ENCODE measurements at places on chromosomes 12 and 14. TPM values are rescaled to one million over a fixed set of nuclear protein-coding genes. Genes with fewer than 3 reads are reported as not detected.

LRRIQ1 gene
- total RNA-seq: not detected

DAO gene
- not detected for total RNA-seq

GRCh38 chr12:120092551-120093335 is 23.8 kb downstream of the RAB35 start:
- H3K36me3 ChIP-seq: peaks cover 12% of the 10 kb centered on the region
- no peaks in the 10 kb centered on the region for H3K27me3 ChIP-seq
- H3K4me3 ChIP-seq: no peak overlapping the region

- peak overlapping the region; percentile 91 for H3K4me3 ChIP-seq
- H3K27me3 ChIP-seq: no peaks in the 10 kb centered on the region
- H3K36me3 ChIP-seq: peaks cover 5% of the 10 kb centered on the region
- H3K27ac ChIP-seq: peak overlapping the region; percentile 92
Measured at GRCh38 chr12:4320497-4320852, 538 bp upstream of the TIGAR start.

- no peaks in the 10 kb centered on the region for H3K4me1 ChIP-seq
- H3K4me3 ChIP-seq: no peak overlapping the region
- DNase-seq: no peak
- H3K27me3 ChIP-seq: no peaks in the 10 kb centered on the region
- H3K27ac ChIP-seq: no peak overlapping the region
Measured at GRCh38 chr14:22180045-22180444, 409.0 kb downstream of the DAD1 start.

- peaks cover 27% of the 10 kb centered on the region for H3K4me1 ChIP-seq
- no peak for DNase-seq
- H3K27ac ChIP-seq: peak overlapping the region; percentile 90
- peaks cover 2% of the 10 kb centered on the region for H3K36me3 ChIP-seq
- H3K27me3 ChIP-seq: no peaks in the 10 kb centered on the region
Measured at GRCh38 chr12:92928421-92928961, 604 bp downstream of the EEA1 start.

- no peak overlapping the region for H3K27ac ChIP-seq
- no peaks in the 10 kb centered on the region for H3K27me3 ChIP-seq
- no peaks in the 10 kb centered on the region for H3K4me1 ChIP-seq
- H3K4me3 ChIP-seq: no peak overlapping the region
Measured at GRCh38 chr12:93621986-93622385, 49.5 kb downstream of the SOCS2 start.

- no peak for DNase-seq
- peaks cover 19% of the 10 kb centered on the region for H3K4me1 ChIP-seq
- H3K27ac ChIP-seq: no peak overlapping the region
- H3K36me3 ChIP-seq: no peaks in the 10 kb centered on the region
- peaks cover 12% of the 10 kb centered on the region for H3K27me3 ChIP-seq
Measured at GRCh38 chr12:108302016-108302402, 37.1 kb downstream of the CMKLR1 start.

- peaks cover 15% of the 10 kb centered on the region for H3K27me3 ChIP-seq
- no peak overlapping the region for H3K4me3 ChIP-seq
- no peaks in the 10 kb centered on the region for H3K4me1 ChIP-seq
- H3K27ac ChIP-seq: no peak overlapping the region
- no peaks in the 10 kb centered on the region for H3K36me3 ChIP-seq
Measured at GRCh38 chr14:69270795-69271708, 11.1 kb downstream of the GALNT16 start.

GRCh38 chr14:72495668-72496067 is 398.2 kb downstream of the DPF3 start:
- no peaks in the 10 kb centered on the region for H3K4me1 ChIP-seq
- no peak for DNase-seq
- peaks cover 45% of the 10 kb centered on the region for H3K27me3 ChIP-seq
- H3K4me3 ChIP-seq: no peak overlapping the region
- peaks cover 24% of the 10 kb centered on the region for H3K36me3 ChIP-seq

Measured in activated naive CD8-positive, alpha-beta T cell treated with anti-CD3 and anti-CD28 coated beads, Interleukin-2, amount 10 ng/mL, durations not matched to agents 7 days and 5 days (primary cell).